Esophagus mucosa (tissue), 1 donor: ENCODE measurements at places on chromosomes 4 and X.

DNA sequence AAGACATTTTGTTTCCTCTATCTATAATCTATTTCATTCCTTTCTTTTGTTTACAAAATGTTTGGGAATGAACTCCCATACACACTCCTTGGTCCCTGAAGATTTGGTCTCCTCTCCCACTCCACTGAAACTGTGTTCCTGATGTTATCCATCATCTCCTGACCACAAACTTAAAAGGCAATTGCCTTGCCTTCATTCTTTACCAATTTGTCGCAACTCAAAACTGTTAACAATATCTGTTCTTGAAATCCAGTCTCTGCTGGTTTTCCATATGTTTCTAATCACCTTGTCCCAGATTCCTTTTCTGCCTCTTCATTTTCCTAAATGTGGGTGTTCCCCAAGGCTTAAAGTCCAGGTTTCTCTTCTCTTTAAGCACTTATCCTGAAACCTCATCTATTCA, 262.2 kb upstream of the TTC29 start:
- ATAC-seq: no peak

- ATAC-seq: no peak
Measured at GRCh38 chr4:8143392-8144140, 15.0 kb downstream of the ABLIM2 start.

GRCh38 chrX:108123591-108124366, 32.2 kb downstream of the ATG4A start:
- no peak for ATAC-seq

DNA sequence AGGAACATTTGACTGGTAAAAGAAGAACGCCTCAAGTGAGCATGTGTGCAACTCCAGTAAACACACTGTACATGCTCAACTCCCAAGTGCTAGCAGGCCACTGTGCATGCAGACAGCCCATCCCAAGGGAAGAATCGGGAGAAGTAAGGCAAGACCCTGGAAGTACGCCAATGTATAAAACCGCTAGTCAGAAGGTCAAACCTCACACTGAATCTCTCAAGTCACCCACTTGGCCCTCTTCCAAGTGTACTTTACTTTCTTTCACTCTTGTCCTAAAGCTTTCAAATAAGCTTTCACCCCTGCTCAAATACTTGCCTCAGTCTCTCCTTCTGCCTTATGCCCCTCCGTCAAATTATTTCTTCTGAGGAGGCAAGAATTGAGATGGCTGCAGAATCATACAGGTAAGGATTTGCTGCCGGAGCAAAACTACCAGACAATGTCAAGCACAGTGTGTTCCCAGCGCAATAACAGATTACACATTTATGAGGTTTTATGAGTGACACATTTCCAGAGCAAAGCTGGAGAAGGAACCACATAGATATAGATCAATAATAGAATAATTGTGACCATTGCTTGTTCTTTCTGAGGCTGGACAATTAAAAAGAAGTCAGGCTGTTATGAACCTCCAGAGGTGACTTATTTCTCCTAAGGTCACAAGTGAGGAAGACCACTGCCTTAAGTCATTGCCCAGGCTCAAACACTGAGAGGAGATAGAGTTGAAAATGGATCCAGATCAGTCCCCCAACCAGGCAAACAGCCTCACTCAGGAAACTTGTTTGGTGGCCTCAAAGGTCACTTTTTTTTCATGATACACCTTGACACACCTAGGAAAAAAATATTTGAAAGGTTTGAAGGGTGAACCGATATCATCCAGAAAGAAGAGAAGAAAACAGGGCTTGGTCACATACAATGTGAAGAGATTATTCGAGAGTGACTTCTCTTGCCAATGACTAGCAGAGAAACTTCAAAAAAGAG, 26.3 kb downstream of the CXCL1 start:
- no peak for ATAC-seq

- ATAC-seq: no peak
Measured at GRCh38 chrX:107831071-107831730, 5.5 kb downstream of the MID2 start.

GRCh38 chr4:94882756-94883155, 125.0 kb downstream of the BMPR1B start:
- ATAC-seq: no peak

- ATAC-seq: no peak
Measured at GRCh38 chr4:20255823-20256222, 4.1 kb downstream of the SLIT2 start.

- ATAC-seq: no peak
Measured at GRCh38 chr4:2487632-2488031, 18.7 kb downstream of the RNF4 start.

DNA sequence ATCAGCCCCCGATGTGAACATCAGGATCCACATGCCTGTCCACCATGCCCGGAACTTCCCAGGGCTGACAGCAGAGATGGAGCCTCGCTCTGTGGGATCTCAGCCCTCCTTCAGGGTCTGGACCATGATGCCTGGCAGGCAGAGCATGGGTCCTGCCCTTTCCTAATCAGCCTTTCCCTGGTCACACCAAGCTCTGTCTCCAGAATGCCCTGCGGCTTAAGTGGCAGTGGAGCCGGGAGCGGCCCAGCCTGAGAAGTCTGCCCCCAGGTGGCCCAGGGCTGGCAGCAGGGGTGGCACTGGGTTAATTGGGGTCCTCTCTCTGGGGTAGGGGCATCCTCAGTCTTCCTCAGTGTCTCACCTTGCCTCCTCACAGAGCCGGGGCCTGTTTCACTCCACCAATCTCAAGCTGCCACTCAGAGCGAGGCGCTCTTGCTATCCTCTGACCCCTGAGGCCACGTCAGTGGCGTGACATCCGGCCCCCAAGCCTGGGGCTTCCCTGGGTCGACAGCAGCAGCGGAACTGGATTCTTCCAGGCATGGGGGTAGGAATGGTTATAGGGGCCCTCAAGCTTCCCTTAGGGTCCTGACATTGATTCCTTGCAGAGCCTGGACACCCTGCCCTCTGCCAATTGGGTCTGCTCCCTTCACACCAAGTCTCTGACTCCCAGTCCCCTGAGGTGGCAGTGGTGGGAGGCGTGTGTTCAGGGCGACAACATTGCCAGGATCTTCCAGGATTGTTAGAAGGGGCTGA, 20.8 kb upstream of the TMEM185A start:
- no peak for ATAC-seq

DNA sequence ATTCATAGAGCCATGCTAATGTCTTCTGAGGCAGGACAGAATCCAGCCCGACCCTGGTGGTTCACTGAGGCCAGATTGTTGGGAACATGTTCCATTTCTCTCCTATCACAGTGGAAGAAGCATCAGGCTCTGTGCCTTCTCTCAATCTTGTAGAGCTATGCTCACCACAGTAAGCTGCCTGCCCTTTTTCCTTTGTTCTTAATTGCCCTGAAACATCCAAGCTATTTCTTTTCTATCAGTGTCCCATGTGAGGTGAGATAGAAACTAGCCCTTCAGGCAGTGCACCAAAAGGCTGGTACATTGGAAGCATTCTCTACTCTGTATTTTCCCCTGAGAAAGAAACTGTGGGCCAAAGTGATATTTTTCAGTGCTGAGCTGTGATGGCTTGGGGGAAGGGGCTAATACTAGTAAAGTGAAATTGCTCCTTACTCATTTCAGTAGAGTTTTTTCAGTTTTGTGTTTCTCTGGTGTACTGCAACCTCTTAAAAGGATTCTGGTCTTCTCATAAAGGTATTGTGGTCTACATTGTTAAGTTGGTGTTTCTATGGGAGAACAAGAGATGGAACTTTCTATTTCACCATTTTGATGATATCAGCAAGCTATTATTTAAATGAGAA, 611.2 kb downstream of the RPA4 start:
- no peak for ATAC-seq

DNA sequence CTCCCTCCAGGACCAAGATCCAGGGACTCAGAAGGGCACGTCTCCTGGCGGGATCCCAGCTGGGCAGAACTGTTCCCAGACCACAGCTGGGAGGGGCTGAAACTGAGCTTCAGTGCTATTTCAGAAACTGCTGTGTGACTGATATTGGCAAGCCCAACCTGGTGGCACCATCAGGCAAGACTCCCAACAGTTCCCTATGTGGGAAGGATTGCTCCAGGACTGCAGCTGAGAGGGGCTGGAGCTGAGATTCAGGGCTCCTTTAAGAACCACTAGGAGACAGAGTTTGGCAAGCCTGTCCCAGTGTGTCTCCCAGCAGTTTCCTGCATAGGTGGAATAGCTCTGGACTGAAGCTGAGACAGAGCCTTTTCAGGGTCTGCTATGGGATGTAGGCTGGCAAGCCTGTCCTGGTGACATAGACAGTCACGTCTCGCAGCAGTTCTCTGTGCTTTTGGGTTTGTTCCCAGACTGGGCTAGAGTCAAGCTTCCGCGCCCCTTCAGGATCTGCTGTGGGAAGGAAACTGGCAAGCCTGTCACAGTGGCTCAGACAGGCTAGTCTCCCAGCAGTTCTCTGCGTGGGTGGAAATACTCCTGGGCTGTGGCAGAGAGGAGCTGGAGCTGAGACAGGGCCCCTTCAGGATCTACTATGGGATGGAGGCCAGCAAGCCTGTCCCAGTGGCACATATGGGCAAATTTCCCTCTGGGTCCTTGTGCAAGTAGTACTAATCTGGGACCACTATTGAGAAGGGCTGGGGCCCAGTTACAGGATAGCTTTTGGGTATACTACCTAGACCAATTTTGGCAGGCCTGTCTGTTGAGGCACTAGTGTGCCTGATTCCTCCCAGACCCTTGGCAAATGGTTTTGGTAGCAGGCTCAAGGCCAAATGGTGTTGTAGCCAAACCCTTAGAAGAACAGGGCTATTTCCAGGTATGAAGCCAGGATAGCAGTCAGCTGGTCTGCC, 20.2 kb upstream of the MED14 start:
- peak; percentile 31 for ATAC-seq

- no peak for ATAC-seq
Measured at GRCh38 chr4:143700046-143700415, 444 bp downstream of the FREM3 start.

GRCh38 chrX:11750046-11750445, 8.0 kb upstream of the MSL3 start:
- peak; percentile 96 for ATAC-seq

DNA sequence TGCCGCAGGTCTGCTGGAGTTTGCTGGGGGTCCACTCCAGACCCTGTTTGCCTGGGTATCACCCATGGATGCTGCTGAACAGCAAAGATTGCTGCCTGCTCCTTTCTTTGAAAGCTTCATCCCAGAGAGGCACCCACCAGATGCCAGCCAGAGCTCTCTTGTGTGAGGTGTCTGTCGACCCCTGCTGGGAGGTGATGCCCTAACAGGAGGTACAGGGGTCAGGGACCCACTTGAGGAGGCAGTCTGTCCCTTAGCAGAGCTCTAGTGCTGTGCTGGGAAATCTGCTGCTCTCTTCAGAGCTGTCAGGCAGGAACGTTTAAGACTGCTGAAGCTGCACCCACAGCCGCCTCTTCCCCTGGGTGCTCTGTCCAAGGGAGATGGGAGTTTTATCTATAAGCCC, 162.7 kb downstream of the NAF1 start:
- ATAC-seq: no peak
